ENCODE measurements at places on chromosomes 12 and 14.

DNA sequence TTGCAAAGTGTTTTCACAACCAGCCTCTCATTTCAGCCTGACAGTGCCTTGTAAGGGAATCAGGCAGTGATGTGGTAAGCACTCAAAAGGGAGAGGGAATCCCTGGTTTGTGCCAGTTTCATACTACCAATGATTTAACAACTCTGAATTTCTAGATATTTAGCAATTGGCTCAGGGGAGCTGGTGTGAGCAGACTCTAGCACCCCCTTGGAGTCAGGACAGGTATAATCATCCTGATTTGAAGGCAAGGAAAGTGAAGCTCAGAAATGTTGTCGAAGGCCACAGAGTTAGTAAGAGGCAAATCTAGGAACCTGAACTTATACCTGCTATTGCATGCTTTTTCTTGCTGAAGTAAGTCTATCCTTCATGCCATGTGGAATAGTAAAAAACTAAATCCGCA lies 63.1 kb upstream of the DACT1 start:
- DNase-seq: no peak

DNA sequence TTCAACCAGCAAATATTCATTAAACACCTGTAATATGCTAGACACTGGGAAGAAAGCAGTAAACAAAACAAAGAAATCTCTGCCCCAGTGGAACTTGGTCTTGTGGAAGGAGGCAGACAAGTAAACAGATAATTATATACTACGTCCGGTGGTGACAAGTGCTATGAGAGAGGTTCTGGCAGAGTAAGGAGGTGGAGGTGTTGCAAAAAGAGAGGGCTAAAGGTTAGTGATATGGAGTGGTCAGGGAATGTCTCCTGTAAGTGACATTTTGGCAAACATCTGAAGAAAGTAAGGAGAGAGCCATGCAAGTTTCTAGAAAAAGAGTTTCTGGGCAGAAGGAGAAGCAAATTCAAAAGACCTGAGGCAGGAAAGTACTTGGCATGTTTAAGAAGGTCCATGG lies 73.4 kb downstream of the RIC8B start:
- DNase-seq: no peak

DNA sequence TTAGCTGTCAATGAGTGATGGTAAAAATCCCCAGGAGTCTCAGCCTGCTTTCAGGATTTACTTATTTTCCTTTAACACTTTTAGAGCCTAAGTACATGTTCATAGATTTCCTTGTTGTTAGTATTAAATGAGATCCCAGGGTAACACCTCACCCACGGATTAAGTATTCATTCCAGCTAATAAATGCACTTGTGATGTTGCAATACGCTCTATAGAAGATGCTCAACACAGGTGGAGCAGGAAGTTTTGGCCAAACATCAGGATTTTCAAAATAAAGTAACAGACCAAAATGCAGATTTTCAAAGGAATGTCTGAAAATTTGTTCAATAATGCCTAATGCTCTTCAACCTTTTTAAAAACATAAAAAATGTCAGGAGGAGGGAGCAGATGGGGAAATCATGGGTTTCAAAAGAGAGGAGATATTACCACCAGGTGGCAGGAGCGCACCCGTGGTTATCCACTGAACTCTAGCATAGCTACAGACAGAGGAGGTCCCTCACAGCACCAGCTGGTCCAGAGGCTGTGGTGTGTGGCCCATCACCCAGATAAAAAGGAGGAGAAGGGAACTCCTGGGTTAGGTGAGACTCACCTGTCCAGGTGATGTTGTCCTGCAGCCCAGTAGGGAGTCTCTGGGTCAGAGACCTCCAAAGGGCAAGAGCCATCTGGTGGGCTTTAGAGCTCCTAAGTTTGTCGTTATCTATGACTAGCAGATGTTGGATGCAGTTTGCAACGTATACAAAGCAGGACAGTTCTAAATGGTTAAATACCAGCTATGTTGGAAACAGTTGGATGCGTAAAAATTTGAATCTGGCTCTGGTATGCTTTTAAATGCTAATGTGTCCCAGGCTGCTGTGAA lies 1158.4 kb upstream of the TMEM132C start:
- DNase-seq: no peak

DNA sequence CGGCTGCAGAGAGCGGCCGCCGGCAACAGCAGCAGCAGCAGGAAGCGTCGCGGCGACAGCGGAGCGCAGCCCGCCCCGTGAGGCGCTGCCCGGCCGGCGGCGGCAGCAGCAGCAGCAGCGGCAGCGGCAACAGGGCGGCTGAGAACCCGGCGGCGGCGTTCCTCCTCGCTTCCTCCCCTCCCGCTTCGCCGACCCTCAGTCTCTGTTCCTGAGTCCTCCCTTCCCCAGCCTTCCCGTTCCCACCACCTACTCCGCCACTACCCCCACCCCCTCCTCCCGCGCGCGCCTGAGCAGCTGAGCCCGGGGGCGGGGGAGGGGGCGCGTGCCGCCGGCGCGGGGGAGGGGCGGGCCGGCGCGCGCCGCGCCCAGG lies 310 bp downstream of the BICDL1 start:
- DNase-seq: no peak

- no peak for DNase-seq
These were observed 577.9 kb upstream of the TBX3 start for GRCh38 chr12:115261691-115262398.

DNA sequence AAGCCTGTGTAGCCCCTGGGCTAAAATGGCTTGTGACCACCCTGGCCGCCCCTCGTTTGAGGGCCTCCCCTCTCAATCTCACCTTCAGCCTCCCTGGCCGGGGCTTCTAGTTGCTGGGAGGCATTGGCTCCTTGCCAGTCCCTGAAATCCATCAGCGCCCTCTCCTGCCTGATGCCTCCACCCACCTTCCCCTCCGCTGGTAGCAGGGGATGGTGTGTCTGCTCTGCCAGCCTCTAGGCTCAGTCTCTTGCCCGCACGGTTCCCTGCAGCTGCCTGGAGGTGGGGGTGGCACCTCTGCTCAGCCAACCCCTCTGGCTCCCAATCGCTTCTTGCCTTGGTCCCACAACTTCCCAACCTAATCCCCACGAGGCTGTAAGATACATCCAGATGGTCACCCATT lies 167.9 kb downstream of the PHETA1 start:
- DNase-seq: no peak
